ENCODE measurements at places on chromosomes 16 and 17.

- DNase-seq = no peak
Observed at GRCh38 chr16:88681084-88681680, 5.1 kb downstream of the SNAI3 start.

DNA sequence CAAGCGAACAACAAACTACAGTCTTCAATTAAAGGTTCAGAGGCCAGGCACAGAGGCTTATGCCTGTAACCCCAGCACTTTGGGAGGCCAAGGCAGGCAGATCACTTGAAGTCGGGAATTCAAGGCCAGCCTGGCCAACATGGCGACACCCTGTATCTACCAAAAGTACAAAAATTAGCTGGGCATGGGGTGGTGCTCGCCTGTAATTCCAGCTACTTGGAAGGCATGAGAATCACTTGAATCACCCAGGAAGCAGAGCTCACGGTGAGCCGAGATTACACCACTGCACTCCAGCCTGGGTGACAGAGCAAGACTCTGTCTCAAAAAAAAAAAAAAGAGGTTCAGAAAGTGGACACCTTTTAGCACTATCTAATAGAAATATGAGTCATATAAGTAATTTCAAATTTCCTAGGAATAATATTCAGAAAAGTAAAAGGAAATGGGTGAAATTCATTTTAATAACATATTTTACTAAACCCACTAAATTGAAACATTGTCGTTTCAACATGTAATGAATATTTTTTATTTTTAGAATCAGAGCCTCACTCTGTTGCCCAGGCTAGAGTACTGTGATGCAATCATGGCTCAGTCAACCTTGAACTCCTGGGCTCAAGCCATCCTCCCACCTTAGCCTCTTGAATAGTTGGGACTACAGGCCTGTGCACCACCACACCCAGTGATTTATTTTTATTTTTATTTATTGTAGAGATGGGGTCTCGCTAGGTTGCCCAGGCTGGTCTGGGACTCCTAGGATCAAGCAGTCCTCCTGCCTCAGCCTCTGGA, 15.2 kb upstream of the MARCHF10 start:
- no peak for DNase-seq

- DNase-seq = peak; percentile 73
Observed at GRCh38 chr17:58531122-58531521, 16.7 kb upstream of the MTMR4 start.

- no peak for DNase-seq
Observed at GRCh38 chr16:60166111-60166510, 1432.0 kb upstream of the GOT2 start.

DNA sequence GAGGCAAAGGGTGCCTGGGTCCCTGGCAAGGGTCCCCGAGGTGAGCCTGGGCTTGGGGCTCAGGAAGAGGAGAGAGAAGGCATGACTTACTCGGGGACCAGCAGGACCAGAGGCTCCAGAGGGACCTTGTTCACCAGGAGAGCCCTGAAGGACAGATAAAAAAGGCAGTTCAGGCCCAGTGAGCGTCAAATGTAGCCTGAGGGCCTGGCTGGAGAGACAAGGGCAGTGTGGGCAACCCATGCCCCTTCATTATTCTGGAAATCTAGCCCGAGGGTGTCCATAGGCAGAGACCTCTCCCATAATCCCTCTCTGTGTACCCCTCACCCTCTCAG, 14.1 kb downstream of the COL1A1 start:
- no peak for DNase-seq

DNA sequence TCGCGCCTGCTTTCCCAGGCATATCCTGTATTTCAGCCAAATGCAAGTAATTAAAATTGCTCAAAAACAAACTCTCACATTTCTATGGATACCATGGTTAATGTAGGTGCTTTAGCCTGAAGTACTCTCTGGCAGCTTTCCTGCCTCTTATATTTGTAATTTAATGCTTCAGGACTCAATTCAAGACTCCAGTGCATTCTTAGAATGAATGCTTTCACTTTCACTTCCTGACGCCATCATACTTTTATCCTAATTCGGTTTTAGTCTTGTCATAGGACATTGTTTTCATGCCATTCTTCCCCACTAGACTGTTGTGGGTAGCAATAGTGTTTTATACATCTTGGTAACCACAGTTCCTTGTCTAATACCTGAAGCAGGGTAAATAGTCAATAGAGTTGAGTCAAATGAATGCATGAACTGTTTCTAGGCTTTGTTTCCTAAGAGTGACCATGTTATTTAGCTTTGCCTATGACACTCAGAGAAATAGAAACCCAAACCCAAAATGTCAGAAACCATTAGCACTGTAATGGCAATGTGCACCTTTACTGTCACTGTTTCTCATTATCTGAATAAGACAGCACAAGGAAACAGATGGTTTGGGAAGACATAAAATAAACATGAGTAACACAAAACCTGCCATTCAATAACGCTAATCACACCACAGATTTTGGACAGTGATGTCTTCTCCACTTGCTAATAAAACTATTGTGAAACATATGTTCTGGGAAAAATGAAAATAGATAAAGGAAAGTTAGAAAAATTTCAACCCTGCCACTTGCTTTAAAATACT, 705.5 kb downstream of the CDH11 start:
- no peak for DNase-seq

DNA sequence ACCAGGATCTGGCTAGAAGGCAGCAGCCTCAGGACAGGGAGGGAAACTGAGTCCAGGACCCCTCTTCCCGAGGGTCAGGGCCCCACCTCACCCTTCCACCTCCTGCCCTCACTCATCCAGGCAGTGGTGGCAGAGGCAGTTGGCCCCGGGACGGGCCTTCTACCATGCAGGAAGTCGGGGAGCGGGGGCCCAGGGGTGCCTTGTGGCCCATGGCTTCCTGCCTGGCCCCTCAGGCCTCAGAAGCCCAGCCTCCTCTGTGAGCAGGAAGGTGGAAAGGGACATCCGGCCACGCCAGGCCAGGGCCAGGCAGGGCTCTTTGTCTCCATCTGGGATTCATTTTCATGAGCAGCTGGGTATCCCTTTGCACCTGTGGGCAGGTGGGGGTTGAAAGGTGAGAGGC, 58.5 kb downstream of the BAHCC1 start:
- DNase-seq = no peak

DNA sequence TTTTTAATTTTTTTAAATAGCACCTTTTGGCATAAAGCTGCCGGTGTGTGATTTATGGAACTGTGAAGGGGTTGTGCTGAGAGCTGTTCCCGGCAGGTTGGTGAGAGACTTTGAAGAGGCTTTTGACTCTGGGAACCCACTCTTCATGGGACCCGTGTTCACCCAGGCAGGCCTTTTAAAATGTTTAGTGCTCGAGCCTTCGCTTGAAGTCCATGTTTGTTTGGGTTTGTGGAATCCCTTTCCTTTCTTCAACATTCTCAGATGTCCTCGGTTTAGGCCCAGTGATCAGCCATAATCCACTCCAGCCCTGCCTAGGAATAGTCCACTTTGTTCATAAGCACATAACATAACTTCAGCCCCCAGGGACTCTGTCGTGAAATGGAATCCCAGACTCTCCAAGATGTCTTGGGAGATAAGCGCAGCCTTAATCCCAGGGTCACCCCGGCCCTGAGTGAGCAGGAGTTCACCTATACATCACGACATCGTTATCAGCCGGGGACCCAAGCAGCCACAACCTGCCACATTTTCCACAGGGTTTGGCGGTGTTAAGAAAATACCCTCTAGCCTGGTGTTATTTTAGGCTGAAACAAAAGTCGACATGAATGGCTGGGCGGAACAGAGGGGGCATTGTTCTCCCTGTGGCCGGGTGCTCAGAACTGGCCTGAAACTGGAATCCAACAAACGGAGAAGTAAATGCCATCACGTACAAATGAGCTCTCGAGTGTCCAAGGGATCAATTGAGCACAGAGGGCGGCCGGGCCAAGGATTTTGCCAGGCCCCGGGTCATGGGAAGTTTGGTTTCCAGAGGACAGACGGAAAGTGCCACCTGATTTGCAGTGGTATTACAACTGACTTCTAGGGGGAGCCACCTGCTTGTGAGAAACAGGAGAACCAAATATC, 145.7 kb upstream of the IRX3 start:
- no peak for DNase-seq

- no peak for DNase-seq
Observed at GRCh38 chr17:45965812-45966211, 33.2 kb upstream of the STH start.

DNA sequence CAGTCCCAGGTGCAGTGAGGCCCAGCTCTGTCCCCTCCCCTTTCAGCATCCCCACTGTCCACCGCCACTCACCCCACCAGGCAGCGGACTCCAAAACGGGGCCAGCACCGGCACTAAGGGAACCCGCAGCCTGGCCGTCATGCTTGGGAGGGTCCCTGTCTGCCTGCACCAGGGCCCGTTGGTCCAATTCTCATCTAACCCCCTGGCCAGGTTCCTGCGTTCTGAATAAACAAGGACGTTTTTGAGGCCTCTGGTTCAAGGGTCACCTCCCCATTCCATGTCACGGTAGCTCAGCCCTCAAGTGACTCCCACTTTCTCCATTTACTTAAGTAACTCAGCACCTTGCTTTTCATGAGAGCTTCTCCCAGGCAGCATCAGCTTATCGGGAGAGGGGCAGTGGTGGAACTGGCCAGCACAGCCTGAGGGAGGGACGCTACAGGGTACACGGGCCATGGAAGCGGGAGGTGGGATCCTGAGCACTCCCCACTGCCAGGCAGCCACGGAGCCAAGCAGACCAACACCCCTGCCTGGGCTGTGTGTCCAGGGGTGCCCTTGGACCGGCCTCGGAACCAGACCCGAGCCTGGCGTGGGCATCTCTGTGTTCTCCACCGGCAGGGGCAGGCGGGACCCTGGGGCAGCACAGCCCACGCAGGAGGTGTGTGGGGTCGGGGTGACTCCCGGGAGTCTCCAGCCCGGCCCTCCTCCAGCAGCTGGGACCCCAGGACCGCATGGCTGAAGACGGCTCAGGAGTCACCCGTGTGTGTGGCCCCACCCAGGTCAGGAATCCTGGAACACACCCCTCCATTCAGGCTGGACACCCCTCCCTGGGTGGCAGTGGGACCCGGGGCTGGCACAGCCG, 74.9 kb upstream of the GNG13 start:
- no peak for DNase-seq

- peak; percentile 94 for DNase-seq
Observed at GRCh38 chr17:16287563-16288027, 65.7 kb downstream of the CENPV start.

DNA sequence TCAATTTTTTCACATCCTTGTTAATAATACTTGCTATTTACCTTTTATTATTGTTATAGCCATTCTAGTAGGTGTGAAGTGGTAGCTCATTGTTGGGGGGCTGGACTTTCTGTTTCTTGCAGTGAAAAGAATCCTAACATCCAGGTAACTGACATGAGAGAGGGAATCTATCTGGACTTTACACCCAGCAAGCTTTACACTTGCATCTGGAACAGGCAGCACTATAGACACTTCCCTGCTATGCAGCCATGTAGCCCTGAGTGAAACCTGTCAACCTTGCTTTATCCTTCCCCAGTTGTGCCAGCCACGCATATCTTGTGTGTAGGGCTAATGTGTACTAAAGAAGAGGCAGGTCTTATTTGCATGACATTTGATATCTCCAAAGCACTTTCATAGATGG, 16.9 kb upstream of the ABCC12 start:
- no peak for DNase-seq

DNA sequence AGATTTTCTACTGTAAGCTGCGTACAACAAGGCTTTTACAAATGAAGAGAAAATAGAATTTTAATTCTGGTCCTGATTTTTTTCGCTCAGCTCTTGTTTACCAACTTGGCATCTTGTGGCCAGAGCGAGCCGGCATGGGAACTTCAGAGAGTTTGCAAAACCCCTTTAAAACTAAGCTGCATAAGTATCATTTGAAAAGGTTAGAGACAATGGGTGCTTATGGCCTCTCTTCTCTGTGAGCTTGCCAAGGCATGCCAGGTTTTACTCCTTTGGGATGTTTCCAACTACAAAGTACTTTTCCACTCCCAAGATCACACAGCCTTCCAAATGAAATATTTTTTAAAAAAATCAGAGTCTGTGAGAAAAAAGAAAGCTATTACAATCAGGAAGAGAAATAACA, 62.4 kb upstream of the FA2H start:
- DNase-seq = no peak

DNA sequence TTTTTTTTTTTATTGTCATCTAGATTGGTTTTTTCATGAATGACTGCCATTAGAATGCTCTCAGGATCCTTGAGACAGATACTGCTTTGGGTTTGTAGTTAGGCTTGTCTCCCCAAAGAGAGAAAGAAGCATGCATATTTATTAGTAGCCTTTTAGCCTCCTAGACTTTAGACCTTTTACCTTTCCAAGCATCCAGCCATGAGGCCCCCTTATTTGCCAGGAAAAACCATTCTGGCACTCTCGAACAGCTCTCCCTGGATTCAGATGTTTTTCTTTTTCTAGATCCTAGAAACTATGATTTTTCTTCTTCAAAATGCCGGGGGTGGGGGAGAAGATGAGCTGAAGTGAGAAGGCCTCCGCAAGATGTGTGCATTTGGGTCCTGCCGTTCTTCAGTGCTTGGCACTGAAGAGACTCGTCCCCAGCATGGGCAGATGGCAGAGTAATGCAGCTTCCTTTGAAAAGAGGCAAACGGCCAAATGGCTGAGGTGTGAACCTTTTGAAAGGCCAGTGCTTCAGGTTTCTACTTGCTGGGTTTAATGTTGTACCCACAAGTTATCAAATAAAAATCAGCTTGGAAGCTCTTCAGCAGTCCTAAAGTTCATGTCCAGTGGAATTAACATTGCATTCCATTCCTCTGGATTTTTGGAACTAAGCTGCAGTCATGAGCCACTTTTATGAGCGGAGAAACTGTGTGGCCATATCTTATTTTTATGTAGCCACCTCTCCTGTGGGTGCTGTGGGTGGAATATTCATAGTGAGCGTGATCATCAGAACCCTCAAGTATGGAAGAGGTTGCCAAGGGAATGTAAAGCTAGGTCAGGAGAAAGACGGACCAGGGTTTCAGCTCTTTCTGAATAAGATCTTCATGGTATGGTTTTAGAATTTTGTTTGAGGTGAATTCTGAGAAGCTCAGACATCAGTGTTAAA, 7.2 kb downstream of the SOCS7 start:
- no peak for DNase-seq

DNA sequence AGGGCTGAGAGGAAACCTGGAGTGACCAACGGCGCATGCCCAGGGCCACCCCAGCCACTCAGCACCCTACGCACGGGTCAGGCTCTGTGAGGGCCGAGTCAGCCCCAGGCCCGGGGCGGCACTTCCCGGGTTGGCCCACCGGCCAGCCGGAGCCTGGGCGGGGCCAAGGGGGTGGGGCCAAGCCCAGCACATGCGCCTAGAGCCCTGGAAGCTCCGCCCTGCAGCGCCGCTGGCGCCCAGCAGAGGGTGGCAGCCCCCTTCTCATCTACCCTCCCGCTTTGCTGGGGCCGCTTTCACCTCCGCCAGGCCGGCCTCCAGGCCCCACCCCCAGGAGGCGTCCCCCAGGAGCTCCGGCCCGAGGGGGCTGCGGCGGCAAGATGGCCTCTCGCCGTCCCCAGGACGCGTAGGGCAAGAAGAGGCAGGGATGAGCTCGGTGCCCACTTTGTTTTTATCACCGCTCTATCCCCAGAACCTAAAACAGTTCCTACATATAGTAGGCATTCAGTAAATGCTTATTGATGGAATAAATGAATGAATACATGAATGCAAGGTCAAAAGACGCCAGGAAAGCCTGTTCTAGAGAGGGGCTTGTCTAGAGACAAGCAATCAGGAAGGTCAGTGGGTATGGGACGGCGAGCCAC, 31.3 kb downstream of the MYO18A start:
- DNase-seq = peak; percentile 98

GRCh38 chr17:78267253-78268073, 36.0 kb downstream of the TMEM235 start:
- DNase-seq = peak; percentile 86
